ENCODE measurements at places on chromosomes 13 and 19. TPM values are rescaled to one million over a fixed set of nuclear protein-coding genes. Genes with fewer than 3 reads are reported as not detected.
A peak's percentile ranks its signal among the peaks of the same experiment; 100 is the strongest.

DNA sequence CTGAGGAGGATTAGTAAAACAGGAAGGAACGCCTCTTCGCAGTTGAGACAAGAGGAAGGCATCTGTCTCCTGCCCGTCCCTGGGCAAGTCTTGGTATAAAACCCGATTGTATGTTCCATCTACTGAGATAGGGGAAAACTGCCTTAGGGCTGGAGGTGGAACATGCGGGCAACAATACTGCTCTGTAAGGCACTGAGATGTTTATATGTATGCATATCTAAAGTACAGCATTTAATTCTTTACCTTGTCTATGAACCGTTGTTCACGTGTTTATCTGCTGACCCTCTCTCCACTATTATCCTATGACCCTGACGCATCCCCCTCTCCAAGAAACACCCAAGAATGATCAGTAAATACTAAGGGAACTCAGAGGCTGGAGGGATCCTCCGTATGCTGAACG is 722 bp upstream of the TIMM50 start:
- DNase-seq, result no peak
- peaks cover 2% of the 10 kb centered on the region for H3K36me3 ChIP-seq
- H3K4me3 ChIP-seq, result peak overlapping the region; percentile 97
- no peaks in the 10 kb centered on the region for H3K27me3 ChIP-seq

The ZNF98 gene
- total RNA-seq, result not detected

The MBD3L2 gene
- not detected for total RNA-seq

- H3K36me3 ChIP-seq, result peaks cover 4% of the 10 kb centered on the region
- peak; percentile 29 for DNase-seq
- H3K4me3 ChIP-seq, result no peak overlapping the region
- peaks cover 26% of the 10 kb centered on the region for H3K4me1 ChIP-seq
- no peak overlapping the region for H3K27ac ChIP-seq
- peaks cover 7% of the 10 kb centered on the region for H3K27me3 ChIP-seq
Measured at GRCh38 chr19:6718741-6719539, 1.5 kb downstream of the C3 start.

- DNase-seq, result no peak
- H3K36me3 ChIP-seq, result no peaks in the 10 kb centered on the region
- H3K27me3 ChIP-seq, result no peaks in the 10 kb centered on the region
- H3K27ac ChIP-seq, result no peak overlapping the region
Measured at GRCh38 chr13:73364736-73365135, 305.9 kb downstream of the KLF5 start.

DNA sequence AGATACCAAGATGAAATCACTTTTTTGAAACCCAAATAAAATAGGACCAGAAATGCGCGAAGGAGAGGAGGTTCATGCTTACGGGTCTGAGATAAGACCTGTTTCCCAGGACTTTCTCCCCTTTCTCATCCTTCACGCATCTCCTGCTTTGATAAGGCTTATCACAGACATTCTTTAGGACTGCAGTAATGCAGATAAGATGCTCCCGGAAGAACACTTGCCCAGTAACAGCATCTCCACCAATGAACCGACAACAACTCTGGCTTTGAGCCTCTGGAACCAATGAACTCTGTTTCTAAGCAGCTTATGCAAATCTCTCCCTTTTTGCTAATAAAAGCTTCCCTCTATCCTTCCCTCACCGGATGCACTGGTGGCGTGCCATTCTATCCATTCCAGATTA is 783.4 kb upstream of the ARGLU1 start:
- no peaks in the 10 kb centered on the region for H3K4me1 ChIP-seq
- H3K27ac ChIP-seq, result no peak overlapping the region
- no peak overlapping the region for H3K4me3 ChIP-seq
- no peaks in the 10 kb centered on the region for H3K27me3 ChIP-seq
